ENCODE measurements at places on chromosomes 12 and 14.

- DNase-seq: no peak
Observed at GRCh38 chr12:106601031-106601430, 18.2 kb downstream of the RFX4 start.

DNA sequence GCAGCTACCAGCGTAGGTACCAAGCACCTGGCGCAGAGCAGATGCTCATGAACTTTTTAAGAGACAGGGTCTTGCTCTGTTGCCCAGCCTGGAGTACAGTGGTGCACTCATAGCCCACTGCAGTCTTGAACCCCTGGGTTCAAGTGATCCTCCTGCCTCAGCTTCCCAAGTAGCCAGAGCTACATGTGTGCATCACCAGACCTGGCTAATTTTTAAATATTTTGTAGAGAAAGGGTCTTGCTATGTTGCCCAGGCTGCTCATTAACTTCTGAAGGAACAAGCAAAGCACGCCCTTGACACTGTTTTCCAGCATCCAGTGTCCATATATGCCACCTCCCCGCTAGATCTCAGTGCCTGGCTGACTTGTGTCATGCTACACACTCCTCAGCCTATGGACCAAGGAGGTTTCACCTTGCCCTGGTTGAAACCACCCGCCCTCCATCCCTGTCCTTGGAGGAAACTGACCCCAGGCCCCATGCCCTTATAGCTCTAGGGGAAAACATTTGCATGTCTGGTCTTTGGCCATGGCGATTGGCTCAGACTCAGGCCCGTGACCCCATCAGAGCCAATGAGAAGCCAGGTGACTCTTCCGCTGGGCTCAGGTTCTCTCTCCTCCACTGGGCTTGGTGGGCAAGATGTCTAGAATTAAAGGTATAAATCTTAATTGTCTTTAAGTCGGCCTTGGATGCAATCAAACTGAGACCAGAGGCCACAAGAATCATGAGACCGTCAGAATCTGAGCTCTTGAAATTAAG is 26.3 kb downstream of the TESC start:
- peak; percentile 8 for DNase-seq

- no peak for DNase-seq
Observed at GRCh38 chr12:119949145-119949544, 39.9 kb upstream of the BICDL1 start.

- DNase-seq: no peak
Observed at GRCh38 chr14:89915114-89915878, 39.2 kb downstream of the EFCAB11 start.

DNA sequence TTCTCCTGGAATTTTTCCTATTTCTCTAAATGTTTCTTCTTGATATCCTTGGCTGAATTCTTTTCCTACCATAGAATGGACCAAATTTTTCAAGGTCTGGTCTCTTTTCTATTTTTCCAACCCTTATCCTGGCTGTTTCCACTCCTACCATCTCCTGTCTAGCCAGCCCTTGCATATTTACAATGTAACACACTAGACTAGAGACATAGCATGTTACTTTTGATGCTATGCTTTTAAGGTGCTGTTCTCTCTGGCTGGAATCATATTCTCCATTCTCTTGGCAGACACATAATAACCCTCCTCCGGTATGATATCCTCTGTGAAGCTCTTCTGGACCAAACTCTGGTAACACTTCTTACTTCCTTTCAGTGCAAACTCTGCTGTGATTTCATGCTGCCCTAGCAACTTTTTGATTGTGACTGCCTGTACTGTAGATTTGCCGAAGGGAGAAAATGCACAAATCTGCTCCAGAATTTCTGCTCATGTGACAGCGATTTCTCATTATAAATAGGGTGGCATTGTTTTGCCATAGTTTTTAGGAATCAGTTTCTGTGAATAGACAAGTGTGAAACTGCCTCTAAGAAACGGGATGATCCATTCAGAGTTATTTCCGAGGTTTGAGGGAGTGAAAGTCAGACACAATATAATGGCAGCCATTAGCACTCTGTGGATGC is 284.4 kb downstream of the MDGA2 start:
- no peak for DNase-seq

Data from left ventricle myocardium superior (tissue), 1 donor.